Left kidney (tissue), 8 donors: ENCODE measurements at places on chromosomes 2 and 18. TPM values are rescaled to one million over a fixed set of nuclear protein-coding genes. Genes with fewer than 3 reads are reported as not detected.

Gene CHST9
- polyA plus RNA-seq, result 5.3 TPM

Gene RAPGEF4
- 13.4 TPM for polyA plus RNA-seq

DNA sequence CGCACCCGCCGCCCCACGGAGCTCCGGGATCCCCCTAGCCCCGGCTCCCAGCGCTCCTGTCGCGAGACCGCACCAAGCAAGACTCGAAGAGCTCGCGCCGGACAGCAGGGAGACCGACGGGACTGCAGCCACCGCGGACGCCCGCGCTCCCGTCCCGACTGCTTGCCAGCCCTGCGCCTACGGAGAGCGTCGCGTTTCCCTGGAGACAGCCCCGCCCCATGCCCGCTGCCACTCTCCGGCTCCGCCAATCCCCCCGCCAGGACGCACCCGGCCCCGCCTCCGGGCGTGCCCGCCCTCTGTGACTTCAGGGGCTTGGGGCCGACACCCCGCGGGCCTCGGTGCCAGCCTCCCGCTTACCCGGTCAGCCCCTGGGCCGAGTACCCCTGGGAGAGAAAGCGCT, at the start of gene ANKMY1:
Gene ANKMY1, minus strand, starts transcription at position 181 of the 400 bp plus-strand sequence. CDS start 653 bp downstream, outside the sequence.
- DNase-seq, result no peak

GRCh38 chr2:170084820-170085491, 93.0 kb upstream of the MYO3B start:
- no peak for DNase-seq

DNA sequence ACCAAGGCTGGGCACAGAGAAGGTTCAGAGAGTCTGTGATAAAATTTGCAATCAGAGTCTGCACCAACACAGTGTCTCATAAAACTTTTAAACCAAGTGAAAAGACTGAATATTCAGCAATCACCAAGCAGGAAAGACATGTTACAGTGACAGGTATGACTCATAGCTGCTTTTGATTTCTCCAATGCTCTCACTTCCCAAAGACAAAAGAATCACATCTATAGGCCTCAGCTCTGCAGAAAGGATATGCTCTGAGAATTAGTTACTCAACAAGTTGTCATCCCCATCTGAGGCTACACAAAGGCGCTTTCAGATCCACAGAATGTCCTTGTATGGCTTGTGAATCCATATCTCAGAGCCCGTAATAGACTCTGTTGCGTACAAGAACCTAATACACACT, 92.5 kb downstream of the KCNF1 start:
- DNase-seq, result no peak

DNA sequence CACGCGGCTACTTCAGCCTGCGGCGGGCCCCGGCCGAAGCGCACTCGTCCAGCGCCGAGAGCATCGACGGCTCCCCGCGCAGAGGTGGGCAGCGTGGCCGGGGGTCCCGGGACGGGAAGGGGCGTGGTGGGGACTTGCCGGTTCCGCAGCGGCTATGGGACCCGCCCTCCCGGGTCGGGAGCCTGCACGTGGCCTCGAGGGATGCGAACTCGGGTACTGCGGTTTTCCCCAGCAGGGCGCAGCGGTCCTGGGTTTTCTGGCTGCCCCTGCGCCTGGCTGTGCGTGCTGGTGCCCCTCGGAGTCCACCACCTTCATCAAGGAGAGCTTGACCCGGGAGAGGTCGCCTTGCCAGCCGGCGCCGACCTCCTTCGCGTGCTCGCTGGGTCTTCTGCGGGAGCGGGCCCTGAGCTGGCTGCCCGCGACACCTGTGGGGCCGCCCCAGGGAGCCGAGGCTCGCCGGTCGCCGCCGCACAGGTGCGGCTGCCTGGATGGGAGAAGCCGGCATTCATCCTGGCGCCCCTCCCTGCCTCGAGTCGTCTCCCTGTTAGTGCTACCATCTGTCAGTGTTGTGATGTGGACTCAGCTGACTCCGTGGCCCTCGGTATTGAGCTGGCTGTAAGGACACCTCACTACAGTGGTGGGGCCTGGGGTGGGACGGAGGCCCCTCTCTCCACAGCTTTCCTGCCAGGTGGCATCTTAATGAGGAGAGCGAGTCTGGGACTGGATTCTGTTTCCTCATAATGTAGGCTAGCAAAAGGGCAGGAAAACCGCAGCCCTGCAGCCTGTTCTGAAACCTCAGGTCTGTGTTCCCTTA, 177.3 kb downstream of the AGAP1 start:
- no peak for DNase-seq

Gene AKAIN1
- polyA plus RNA-seq, result not detected

- no peak for DNase-seq
These were observed 1040.7 kb upstream of the SLC39A10 start for GRCh38 chr2:194616334-194616733.

DNA sequence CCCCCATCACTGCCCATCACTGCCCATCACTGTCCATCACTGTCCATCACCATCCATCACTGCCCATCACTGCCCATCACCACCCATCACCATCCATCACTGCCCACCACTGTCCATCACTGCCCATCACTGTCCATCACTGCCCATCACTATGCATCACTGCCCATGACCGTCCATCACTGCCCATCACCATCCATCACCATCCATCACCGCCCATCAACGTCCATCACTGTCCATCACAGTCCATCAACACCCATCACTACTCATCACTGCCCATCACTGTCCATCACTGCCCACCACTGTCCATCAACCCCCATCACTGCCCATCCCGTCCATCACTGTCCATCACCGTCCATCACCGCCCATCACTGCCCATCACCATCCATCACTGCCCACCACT, 57.8 kb upstream of the OTOS start:
- no peak for DNase-seq

Gene SERPINB13
- not detected for polyA plus RNA-seq

GRCh38 chr2:143193121-143193520, 63.9 kb downstream of the ARHGAP15 start:
- DNase-seq, result no peak

DNA sequence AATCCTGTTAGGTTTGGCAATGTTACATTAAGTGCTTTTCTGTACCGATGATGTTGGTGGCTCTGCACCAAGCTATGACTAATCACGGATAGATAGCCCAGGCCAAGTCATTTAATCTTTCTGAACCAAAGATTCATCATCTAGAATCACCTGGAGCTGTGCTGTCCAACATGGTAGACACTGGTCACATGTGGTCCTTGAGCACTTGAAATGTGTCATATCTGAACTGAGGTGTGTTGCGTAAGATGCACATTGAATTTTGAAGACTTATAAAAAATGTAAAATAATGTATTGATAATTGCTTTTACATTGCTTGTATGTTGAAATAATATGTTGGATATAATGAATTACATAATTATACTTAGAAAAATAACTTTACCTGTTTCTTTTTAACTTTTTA, 39.8 kb upstream of the NXPH2 start:
- DNase-seq, result no peak

- no peak for DNase-seq
These were observed 140.5 kb downstream of the ALK start for GRCh38 chr2:29780906-29781305.

- DNase-seq, result no peak
These were observed 39.6 kb upstream of the DAPL1 start for GRCh38 chr2:158755310-158756087.

- no peak for DNase-seq
These were observed 44.6 kb downstream of the CD8B2 start for GRCh38 chr2:106531676-106532214.

Gene EMILIN1
- polyA plus RNA-seq, result 57.7 TPM

Gene KDSR
- polyA plus RNA-seq, result 51.6 TPM

GRCh38 chr2:78780256-78780655, 245.2 kb upstream of the REG3G start:
- DNase-seq, result peak; percentile 22

DNA sequence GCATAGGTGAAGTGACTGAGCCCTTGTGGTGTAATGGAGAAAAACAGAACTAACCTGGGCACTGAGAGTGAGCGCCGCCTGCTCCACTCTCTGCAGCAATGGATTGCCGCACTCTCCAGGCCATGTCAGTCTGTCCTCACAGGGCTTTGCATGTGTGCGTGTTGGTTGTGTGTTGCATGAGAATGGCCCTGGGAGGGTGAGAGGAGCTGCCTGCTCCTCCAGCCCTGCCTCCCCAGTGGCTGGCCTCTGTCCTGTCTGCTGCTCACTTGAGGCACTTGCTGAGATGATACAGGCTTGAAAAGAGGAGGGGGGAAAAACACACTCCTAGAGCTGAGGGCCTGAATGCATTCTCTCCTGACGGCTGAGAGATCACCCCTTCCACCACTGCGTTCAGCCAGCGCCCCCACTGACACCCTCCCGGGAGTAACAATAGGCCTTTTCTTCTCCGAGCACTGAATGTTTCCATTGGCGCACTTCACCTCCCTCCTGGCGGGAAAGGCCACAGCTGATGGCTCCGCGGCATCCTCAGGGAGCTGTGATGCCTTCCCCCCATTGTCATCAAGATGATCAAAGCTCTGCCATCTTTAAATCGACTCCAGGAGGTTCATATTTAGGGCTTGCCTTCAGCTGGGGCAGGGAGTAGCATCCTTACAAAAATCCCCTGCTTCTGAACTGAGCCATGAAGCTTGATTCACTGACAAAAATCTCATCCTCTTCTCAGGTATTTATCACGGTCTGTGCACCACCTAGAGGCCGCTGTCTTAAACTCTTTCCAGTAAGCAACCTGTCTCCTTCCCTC, 49.9 kb upstream of the DAPL1 start:
- DNase-seq, result peak; percentile 83

Gene DNAH7
- 8.8 TPM for polyA plus RNA-seq

Gene DSC1
- 2.9 TPM for polyA plus RNA-seq

DNA sequence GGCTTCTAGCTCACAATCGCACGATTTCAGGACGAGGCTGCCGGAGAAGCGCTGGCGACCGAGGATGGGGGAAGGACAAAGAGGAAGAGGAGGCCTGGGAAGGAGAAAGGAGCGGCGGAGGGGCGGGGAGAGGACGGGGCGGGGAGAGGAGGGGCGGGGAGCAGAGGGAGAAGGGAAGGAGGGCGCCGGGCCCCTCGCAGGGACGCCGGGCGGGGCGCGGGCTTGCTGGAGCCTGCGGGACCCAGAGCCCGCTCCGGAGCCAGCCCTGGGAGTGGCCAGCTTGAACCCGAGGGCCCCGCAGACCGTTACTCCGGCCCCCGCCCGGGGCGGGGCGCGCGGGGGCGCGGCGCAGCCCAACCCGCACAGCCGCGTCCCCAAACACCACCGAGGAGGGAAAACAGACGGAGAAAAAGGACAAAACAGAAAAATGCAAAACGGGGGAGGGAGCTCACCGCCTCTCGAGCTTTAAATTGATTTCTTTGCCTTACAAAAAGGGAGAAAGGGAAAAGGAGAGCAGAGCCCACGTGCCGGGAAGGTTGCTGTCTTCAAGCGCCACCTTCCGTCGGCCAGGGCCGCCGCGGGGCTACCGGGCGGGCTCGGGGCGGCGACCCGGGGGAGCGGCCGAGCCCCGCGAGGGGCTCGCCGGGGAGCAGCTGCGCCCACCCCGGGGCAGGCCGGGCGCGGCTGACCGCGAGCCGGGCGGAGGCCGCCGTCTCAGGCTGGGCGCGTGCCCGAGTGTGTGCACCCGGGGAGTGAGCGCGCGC, 781 bp upstream of the SOX11 start:
- DNase-seq, result peak; percentile 84

DNA sequence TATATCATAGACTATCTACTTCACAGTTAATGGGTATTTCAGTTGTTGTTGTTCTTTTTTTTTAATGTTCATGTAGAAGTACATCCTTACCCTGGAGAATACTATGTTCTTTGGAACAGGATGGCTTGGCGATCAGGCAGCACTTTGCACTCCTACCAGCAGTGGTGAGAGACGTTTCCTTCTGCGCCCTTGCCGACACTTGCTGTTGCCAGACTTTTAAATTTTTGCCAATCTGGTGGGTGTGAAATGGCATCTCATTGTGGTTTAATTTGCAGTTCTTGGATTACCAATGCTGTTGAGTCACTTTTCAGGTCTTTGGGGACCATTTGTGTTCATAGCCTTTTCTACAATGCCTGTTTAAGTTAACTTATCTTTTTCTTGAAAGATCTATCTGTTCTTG, 197.3 kb downstream of the SH3RF3 start:
- DNase-seq, result no peak
